ENCODE measurements at places on chromosomes 16 and 17. TPM values are rescaled to one million over a fixed set of nuclear protein-coding genes. Genes with fewer than 3 reads are reported as not detected.

GRCh38 chr16:24445216-24445615, 94.2 kb upstream of the RBBP6 start:
- no peak for DNase-seq
- H3K4me3 ChIP-seq, result no peak overlapping the region
- no peaks in the 10 kb centered on the region for H3K4me1 ChIP-seq
- H3K36me3 ChIP-seq, result no peaks in the 10 kb centered on the region
- H3K27ac ChIP-seq, result no peak overlapping the region

- H3K4me3 ChIP-seq, result no peak overlapping the region
- no peak for DNase-seq
- peaks cover 10% of the 10 kb centered on the region for H3K4me1 ChIP-seq
- peaks cover 51% of the 10 kb centered on the region for H3K27me3 ChIP-seq
- H3K27ac ChIP-seq, result no peak overlapping the region
These were observed 4.4 kb downstream of the CACNA1G start for GRCh38 chr17:50564916-50565315.

DNA sequence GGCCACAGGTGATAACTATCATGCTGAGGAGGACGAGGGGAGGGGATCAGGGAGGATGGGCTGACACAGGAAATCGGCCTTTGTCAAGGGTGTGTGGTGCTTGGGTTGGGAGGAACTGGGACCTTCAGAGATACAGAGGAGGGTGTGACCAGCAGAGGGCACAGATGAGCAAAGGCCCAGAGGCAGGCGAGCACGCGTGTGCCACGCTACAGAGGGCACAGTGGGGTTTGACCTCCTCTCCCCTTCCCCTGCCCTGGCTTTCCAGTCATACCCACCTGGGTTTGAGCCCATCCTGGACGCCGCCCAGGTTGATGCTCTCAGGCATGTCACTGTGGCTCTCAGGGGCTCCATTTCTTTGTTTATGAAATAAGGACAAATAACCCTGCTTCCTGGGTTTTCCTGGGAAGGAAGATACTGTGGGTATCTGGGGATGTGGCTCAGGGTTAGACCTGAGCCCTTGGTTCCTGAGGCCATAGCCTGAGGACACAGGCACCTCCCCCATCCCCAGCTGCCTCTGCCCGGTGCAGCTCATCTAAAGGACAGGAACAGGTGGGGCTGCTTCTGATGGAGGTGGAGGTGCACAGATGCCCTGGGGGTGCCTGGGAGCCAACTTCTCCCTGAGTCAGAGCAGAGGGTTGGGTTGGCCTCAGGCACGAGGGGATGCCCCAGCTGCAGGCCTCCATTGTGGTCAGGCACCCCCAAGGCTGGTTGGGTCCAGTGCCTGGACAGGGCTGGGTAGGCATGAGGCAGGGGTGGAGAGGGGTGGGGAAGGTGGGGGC, 51.8 kb downstream of the BEAN1 start:
- H3K27ac ChIP-seq, result peak overlapping the region; percentile 72
- peaks cover 56% of the 10 kb centered on the region for H3K4me1 ChIP-seq
- H3K4me3 ChIP-seq, result no peak overlapping the region
- H3K36me3 ChIP-seq, result no peaks in the 10 kb centered on the region

DNA sequence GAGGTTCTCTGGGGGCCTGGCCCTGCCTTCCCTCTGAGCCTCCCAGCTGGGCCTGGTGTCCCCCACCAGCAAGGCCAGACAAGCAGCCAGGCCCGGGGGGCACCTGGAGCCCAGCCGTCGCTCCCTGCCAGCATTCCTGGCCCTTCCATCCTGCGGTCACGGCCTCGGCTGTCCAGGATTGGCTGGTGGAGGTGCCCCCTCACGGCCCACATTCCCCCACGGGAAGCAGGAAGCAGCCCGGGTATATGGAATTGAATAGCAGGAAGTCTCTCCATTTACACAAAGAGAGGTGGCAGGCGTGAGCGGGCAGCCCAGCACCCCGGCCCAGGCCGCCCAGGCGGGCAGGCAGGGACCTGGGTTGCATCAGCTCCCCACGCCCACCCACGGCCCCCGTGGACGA, 14.5 kb downstream of the TRAF7 start:
- H3K4me1 ChIP-seq, result no peaks in the 10 kb centered on the region
- H3K27ac ChIP-seq, result no peak overlapping the region
- DNase-seq, result no peak

DNA sequence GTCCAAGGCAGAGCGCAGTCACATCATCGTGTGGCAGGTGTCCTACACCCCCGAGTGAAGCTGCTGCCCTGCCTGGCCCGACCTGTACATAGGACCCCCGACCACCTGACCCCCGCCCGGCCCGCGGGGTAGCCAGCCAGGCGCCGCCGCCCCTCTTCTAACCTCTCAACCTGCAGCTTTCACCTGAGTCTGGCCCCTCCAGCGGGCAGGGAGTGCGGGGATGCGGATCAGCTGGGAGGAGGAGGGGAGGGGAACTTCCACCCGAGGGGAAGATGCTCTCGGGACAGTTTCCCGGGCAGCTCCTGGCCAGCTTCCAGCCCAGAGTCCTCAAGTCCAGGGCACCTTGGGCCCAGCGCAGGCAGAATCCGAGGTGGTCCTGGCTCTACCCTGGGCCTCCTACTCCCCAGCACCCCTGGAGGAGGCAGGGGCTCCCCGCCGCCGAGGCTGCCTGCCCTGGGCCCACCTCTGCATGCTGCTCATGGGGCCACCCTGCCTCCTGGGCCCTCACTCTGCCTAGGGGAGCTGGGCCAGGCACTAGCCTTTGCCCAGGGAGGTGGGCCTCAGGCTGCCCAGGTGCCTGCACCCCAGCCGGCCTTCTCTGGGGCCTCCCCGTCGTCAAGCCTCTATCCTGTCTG, 2.5 kb downstream of the NME3 start:
- H3K4me1 ChIP-seq, result peaks cover 11% of the 10 kb centered on the region
- no peak overlapping the region for H3K4me3 ChIP-seq
- H3K36me3 ChIP-seq, result peaks cover 23% of the 10 kb centered on the region
- no peaks in the 10 kb centered on the region for H3K27me3 ChIP-seq
- no peak overlapping the region for H3K27ac ChIP-seq

DNA sequence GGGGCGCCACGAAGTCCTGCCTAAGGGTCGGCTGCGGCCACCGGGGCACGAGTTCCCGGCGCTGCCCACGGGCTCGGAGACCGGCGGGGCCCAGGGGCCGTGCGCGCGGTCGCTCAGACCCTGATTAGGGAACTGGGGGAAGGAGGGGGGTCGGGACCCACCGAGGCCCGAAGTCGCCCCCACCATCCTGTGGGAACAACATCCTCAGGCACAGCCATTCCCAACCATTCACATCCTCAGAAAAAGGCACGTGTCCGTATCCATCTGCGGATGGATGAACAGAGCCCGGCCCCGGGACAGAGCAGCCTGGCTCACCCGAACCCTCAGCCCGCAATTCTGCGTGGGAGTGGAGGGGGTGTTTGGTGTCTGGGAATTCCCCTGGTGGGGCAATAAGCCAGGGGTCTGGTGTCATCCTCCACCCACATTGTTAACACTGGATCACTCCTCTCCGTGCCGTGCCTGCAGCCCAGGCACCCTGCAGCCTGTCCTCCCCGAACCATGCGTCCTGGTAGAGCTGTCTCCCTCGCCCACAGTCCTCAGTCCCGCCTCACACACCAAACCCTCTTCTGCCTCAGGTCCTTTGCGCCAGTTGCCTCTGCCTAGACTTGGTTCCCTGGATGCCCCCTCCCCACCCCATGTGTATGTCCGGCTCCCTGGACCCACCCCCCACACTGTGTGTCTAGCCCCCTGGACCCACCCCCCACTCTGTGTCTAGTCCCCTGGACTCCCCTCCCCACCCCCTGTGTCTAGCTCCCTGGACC, 789 bp upstream of the CCDC57 start:
- H3K36me3 ChIP-seq, result peaks cover 2% of the 10 kb centered on the region
- H3K27ac ChIP-seq, result peak overlapping the region; percentile 80
- no peak for DNase-seq
- H3K4me1 ChIP-seq, result peaks cover 55% of the 10 kb centered on the region
- H3K4me3 ChIP-seq, result peak overlapping the region; percentile 68

DNA sequence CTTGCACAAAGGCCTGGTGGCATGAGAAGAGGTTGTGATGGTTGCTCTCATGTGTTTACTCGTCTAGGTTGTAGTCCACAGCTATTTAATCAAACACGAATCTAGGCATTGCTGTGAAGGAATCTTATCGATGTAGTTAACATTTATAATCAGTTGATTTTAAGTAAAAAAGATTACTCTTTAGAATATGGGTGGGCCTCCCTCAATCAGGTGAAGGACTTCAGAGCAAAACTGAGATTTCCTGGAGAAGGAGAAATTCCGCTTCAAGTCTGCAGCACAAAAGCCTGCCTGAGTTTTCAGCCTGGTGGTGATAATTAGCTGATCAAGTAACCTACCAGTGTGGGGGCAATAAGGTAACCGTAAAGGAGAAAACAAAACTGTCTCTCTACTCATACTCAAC, 523.6 kb downstream of the GRIN2A start:
- H3K4me3 ChIP-seq, result no peak overlapping the region
- H3K27me3 ChIP-seq, result no peaks in the 10 kb centered on the region
- H3K36me3 ChIP-seq, result no peaks in the 10 kb centered on the region
- no peak for DNase-seq
- no peaks in the 10 kb centered on the region for H3K4me1 ChIP-seq
- H3K27ac ChIP-seq, result no peak overlapping the region

DNA sequence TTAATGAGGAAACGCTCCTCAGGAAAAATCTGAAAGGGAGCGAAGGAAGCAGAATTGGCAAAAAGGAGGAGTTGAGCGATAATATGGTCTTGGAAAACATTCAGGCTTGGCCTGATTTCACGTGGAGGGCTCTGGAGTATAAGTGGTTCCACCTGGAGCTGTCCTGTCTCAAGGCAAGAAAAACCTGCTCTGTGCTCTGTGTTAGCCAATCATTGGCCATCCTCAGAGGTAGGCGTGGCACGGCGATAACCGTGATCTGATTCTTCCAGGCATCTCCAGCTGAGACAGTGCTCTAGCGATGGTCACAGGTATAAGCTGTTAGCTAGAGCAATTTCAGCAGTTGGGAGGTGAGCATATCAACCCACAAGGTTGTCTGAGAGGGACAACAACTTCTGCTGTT, 450.5 kb upstream of the MAF start:
- no peak overlapping the region for H3K27ac ChIP-seq
- H3K36me3 ChIP-seq, result no peaks in the 10 kb centered on the region
- H3K27me3 ChIP-seq, result peaks cover 2% of the 10 kb centered on the region
- H3K4me1 ChIP-seq, result no peaks in the 10 kb centered on the region
- H3K4me3 ChIP-seq, result no peak overlapping the region

DNA sequence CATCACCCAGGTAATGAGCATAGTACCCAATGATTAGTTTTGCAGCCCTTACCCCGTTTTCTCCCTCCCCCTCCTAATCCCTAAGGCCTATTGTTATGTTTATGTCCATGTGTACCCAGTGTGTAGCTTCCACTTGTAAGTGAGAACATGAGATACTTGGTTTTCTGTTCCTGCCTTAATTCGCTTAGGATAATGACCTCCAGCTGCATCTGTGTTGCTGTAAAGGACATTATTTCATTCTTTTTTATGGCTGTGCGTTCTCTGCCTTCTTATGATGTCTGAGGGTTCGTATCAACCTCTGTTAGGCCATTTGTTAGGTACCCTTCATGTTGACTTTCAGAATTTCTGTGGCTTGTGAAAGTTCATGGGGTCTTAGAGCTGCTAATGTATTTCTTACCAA, 31.0 kb downstream of the CTCF start:
- no peak for DNase-seq
- peaks cover 25% of the 10 kb centered on the region for H3K36me3 ChIP-seq
- no peak overlapping the region for H3K27ac ChIP-seq
- peaks cover 21% of the 10 kb centered on the region for H3K4me1 ChIP-seq
- H3K4me3 ChIP-seq, result no peak overlapping the region

DNA sequence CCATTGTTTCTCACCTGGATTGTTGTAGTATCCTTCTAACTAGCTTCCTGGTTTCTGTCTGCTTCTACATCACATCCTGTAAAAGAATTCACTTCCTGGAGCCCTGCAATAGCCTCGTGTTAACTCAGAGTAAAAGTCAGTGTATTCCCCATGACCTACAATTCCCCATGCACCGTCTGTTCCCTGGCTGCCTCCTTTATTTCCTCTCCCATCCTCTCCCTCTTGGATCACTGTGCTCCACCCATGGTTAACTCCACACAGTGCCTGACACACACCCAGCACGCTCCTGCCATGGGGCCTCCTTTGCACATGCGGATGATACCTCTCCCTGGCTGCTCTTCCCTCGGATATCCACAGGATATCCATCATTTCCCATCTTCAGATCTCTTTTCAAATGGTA, 301.4 kb upstream of the IRX3 start:
- H3K27me3 ChIP-seq, result no peaks in the 10 kb centered on the region
- no peak for DNase-seq
- no peaks in the 10 kb centered on the region for H3K36me3 ChIP-seq
- no peak overlapping the region for H3K4me3 ChIP-seq

DNA sequence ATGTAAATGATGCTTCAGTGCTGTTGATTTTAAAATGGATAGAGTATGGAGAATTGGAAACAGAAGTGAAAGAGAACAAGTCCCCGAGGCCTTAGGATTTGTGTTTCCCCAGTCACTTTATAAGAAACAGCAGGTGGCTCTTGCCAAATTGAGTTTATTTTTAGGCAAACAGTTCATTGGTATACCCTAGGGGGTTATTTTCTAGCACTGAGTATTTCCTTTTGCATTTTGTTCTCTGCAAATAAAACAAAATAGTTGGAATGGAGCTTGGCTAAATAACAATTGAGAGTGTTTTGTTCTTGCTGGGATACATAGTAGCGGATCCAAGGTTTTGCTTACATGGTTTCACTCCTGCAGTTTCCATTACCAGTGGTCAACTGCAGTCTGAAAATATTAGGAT, 591.1 kb upstream of the C16orf82 start:
- H3K36me3 ChIP-seq, result no peaks in the 10 kb centered on the region
- no peak overlapping the region for H3K4me3 ChIP-seq
- no peaks in the 10 kb centered on the region for H3K4me1 ChIP-seq
- DNase-seq, result no peak

- no peaks in the 10 kb centered on the region for H3K36me3 ChIP-seq
- H3K27ac ChIP-seq, result peak within 1 kb of the TSS; percentile 78
- peaks cover 22% of the 10 kb centered on the region for H3K27me3 ChIP-seq
- peak; percentile 78 for DNase-seq
These were observed at the start of gene SLC43A2 for GRCh38 chr17:1627982-1628855. Gene SLC43A2 (minus strand): TSS chr17:1628834. CDS start chr17:1627874, 960 bp downstream.

DNA sequence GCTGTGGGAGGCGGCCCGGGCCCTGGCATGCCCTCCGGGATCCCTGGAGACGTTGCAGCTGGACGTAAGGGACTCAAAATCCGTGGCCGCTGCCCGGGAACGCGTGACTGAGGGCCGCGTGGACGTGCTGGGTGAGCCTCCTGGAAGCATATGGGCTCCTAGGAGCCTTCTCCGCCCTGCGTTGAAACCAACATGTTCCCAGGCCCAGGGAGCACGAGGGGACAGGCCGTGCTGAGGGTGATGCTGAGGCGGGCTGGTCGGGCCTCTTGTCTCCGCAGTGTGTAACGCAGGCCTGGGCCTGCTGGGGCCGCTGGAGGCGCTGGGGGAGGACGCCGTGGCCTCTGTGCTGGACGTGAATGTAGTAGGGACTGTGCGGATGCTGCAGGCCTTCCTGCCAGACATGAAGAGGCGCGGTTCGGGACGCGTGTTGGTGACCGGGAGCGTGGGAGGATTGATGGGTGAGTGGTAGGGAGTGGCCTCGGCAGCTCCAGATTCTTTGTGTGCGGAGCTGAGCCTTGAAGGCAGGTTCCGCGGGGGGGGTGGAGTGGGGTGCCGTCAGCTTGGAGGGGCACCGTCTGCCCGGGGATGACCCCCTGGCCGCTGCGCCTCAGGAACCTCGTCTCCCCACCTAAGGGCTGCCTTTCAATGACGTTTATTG, 567 bp downstream of the HSD17B1 start:
- peak overlapping the region; percentile 87 for H3K4me3 ChIP-seq
- peak overlapping the region; percentile 68 for H3K27ac ChIP-seq
- H3K4me1 ChIP-seq, result peaks cover 38% of the 10 kb centered on the region
- H3K27me3 ChIP-seq, result no peaks in the 10 kb centered on the region
- peaks cover 1% of the 10 kb centered on the region for H3K36me3 ChIP-seq

Gene MT1E
- total RNA-seq, result 65.0 TPM

Gene TMEM101
- total RNA-seq, result 26.0 TPM

Gene RCVRN
- not detected for total RNA-seq

Gene PMP22
- total RNA-seq, result not detected

Gene ERI2
- total RNA-seq, result 15.4 TPM

Gene NOXO1
- total RNA-seq, result not detected

Gene WFDC1
- not detected for total RNA-seq
